Liver (tissue), 10 donors: ENCODE measurements at places on chromosomes 3 and 15. TPM values are rescaled to one million over a fixed set of nuclear protein-coding genes. Genes with fewer than 3 reads are reported as not detected.

GRCh38 chr3:186806089-186807055 is at the start of gene RFC4:
Gene RFC4, minus strand, starts transcription at chr3:186806482. Its CDS starts 1,769 bp downstream, at chr3:186804713.
- DNase-seq: peak; percentile 89

SLC9C1 gene
- not detected for polyA plus RNA-seq

- no peak for DNase-seq
Observed at GRCh38 chr3:27528791-27529190, 44.6 kb upstream of the SLC4A7 start.

BCL2A1 gene
- 0.50 TPM for polyA plus RNA-seq

DNA sequence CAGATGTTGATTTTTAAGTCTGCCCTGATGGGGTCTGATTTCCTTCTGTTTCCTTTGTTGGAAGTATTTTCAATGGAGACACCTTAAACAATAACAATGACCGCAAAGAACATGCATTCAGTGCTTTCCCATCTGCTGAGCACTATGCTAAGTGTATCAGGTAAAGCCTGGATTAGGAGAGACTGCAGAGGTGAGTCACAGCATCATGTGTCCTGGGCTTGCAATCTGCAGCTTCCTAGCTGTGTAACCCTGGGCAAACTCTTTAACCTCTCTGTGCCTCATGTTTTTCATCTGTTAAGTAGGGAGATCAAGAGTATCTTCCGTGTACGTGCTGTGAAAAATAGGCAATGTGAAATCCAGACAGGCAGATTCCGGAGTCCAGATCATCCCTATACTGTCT is 13.3 kb upstream of the CHRNB4 start:
- no peak for DNase-seq

DNA sequence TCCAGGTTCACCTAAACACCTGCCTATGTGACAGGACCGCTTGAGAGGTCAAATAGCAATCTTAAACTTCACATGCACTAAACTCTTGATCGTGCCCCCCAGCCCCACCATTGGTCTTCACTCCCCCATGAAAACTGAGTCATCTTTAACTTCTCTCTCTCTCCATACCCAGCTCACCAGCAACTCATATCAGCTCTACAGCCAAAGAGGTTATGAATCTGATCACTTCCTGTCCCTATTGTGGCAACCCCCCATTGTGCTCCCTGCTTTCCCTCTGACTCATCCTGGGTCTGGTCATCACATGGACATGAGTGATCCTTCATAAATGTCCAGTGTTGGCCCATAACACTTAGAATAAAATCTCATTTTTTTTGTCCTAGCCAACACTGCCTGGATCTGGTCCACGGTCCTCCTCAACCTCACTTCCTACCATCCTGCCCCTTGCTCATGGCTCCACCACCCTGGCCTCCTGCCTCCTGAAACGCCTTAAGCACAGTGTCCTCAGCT is 103.4 kb upstream of the HACD2 start:
- DNase-seq: no peak

VEPH1 gene
- polyA plus RNA-seq: 0.60 TPM

RPL39L gene
- 4.2 TPM for polyA plus RNA-seq

DNA sequence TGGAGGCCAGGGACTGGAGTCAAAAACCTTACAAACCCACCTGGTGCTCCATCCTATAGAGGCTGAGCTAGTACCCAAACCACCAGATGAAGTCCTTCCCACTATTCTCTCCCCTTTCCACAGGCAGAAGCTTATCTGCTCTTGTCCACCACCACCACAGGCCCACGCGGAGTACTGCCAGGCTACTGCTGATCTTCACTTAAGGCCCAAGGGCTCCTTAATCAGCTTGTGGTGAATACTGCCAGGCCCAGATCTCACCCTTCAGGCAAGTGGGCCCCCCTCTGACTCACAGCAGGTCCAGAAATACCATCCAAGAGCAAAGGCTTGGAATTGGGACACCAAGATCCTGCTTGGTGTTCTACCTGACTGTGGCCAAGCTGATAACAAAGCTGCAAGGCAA is 598.1 kb upstream of the CBLB start:
- no peak for DNase-seq

- no peak for DNase-seq
Observed at GRCh38 chr15:33309602-33310276, 1.0 kb upstream of the RYR3 start.

VIPR1 gene
- polyA plus RNA-seq: 15.1 TPM

DUOXA2 gene
- 0.07 TPM for polyA plus RNA-seq

DNA sequence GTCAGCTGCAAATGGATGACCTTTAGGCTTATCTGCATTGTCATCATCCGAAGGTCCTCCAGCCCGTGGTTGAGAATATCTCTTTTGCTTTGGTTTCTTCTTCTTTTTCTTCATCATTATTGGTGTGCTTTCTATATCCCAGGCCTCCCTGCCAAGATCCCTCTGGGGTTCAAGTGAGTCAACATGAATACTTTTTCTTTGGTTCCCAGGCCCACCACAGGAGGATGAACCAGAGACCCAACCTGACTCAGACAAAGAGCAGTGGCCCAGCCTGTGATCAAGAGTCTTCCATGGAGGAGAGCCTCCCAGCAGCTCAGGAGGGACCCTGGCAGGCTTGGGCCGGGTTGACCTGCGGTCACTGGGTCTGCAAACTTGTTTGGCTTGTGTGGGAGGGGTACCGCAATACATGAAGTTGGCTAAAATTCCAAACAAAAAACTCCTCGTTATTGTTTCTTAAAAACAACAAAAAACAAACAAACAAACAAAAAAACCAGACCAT is 104.2 kb downstream of the MAP4 start:
- no peak for DNase-seq

DNA sequence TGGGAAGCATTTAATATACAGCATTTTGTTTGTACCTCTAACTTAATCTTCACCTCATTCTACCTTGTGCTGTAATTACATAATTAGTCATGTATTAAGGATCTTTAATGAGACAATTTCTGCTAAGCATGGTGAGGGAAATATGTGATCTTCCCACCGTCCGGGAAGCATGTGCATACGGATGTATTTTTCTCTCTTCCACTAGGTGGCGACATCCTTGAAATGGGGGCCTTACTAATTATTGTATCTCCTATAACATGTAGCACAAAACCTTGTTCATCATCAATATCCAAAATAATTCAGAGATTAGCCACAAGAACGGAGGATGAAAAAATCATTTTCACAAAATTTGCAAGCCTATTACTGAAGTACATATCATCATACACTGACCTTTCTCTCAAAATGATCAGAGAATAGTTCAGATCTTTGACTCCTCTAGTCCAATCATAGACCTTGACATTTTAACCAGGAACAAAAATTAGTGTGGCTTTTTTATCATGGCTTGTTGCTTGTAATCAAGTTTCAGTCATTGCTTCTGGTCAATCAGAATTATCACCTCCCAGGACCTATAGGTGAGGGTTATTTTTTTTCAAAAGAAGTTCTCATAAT is 148.9 kb upstream of the GBE1 start:
- DNase-seq: no peak

CLDN16 gene
- 0.64 TPM for polyA plus RNA-seq

DNA sequence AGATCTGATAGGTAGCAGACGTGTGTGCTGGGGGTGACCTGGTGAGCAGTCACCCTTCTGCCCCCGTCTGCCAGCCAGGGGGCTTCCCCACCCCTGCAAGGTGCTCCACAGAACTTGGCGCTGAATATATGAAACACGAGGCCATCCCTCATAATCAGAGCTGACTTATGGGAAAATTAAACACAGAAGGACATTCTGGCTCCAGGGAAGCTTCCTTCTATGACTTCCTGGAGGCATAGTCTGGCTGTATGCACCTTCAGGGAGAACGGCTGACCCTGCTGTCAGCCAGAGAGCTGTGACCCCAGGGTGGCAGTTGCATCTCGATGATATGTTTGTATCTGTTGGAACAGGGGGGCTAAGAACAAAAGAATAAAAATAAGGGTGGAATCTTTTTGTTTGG is 26.6 kb upstream of the MRPS22 start:
- DNase-seq: no peak

- no peak for DNase-seq
Observed at GRCh38 chr3:188940573-188940932, 231.2 kb upstream of the TPRG1 start.

DNA sequence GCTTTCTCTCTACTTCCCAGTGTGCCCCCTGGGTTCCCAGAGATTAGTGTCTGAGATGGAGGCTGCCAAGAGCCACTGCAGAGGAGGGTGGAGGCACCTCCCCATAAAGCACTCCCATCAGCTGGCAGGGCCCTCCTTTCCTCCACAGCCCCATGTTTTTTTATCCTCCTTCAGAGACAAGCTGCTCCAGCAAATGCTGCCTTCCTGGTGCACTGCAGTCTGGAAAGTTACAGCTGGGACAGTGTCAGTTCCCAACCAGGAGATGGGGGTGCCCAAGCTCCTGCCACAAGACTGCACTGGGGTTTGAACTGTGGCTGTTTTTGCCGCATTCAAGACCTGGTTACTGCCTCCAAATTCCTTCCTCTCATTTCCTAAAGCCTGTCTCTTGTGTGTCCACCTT is 206.1 kb downstream of the CADPS start:
- no peak for DNase-seq

- no peak for DNase-seq
Observed at GRCh38 chr3:10198761-10199649, 34.3 kb downstream of the IRAK2 start.

CHRNA5 gene
- polyA plus RNA-seq: 0.31 TPM

DNA sequence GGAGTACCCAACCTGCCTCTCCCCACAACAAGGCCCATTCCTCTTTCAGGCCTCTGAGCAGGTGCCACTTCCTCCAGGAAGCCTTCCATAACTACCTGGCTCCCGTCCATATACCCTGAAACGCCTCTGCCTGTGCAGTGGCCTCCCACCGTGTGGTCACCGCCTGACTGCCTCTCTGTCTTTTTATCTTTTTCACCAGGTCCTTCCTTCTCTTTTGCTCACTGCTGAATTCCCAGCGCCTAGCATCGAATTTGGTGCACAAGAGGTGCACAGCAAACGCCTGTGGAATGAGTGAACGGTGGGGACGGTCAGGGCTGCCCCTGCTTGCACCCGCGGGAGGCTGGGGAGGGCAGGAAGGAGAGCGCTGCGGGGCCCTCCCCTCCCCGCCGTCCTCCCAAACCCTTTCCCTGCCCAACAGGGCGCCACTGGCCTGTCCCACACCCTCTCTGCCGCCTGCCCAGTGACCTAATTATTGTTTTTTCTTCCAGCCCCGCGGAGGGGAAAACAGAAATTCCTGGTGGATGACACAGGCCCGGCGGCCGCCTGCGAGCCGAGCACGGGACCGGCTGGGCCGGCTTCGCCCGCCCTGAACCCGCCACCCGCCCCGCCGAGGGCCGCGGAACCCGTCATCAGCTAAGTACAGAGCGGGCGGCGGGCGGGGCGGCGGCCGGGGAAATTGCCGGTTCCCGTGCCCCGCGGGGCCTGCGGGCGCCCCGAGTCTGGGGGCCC is 140.1 kb downstream of the SMAD6 start:
- peak; percentile 66 for DNase-seq

DNA sequence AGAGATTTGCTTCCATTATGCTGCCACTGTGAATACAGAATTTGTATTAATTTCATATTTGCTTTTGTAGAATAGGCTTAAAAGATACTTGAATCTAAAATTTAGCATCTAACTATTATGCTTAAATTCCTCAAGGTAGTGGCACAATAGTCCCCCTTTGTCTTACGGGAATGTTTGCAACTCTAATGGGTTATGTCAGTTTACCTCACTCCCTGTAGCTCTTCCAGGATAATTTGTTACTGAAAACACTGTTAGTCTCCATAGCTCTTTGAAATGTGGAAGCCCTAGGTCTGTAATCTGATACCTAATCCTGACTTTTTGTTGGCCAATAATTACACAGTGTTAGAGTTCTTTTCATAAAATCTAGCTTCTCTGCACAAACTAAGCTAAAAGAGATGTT is 433.4 kb downstream of the PYDC2 start:
- no peak for DNase-seq

- DNase-seq: no peak
Observed at GRCh38 chr3:49454458-49454857, 15.6 kb upstream of the DAG1 start.

TUBGCP4 gene
- polyA plus RNA-seq: 7.7 TPM

- DNase-seq: no peak
Observed at GRCh38 chr3:138070006-138070405, 45.4 kb downstream of the DZIP1L start.

DNA sequence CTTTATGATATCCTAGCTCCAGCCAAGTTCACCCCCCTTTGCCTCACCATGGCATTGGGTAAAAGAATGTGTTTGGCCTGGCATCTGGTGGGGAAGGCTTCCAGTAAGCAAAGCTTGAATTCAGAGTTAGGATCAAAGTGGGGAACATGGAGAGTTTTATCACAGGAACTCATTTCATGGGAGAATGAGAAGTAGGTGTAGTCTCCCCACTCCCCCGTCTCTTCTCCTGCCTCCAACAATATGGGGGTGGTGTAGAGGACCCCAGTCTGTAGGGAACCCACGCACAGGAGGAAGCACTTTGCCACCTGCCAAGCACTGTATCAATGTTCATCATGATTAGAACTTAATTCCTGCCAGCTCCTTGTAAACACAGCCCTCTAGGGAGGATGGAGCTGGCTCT is 200.5 kb downstream of the UACA start:
- DNase-seq: no peak

DNA sequence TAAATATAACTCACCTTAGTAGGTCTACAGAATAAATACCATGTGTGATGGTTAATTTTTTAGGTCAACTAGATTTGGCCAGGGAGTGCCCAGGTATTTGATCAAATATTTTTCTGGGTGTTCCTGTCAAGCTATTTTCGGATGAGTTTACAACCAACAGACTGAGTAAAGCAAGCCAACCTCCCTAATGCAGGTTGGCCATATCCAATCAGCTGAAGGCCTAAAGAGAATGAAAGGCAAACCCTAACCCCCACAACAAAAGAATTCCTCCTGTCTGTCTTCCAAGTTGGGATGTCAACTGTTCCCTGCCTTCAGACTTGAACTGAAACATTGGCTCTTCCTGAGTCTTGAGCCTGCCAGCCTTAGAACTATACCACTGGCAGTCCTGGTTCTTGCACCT is 28.6 kb downstream of the TASOR start:
- no peak for DNase-seq

DNA sequence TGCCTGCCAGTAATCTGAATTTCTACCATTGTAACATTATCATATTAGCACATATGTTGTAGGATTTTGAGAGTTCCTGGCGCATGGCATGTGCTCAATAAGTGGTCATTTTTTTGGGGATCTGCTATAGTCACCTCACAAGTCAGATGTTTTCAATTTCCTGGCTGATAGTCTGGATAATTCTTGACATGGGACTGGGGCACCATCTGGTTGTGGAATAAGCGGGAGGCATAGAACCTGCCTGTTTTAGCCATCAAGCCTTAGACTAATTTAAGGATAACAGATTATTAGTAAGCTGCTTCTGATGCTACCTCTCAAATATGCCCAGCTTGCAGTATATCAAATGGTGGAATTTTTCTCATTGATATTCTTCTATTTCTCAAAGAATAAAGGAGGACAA is 39.1 kb downstream of the GASK1A start:
- DNase-seq: no peak

A4GNT gene
- polyA plus RNA-seq: 0.07 TPM

GRCh38 chr3:43770426-43771103 is 79.8 kb downstream of the ABHD5 start:
- DNase-seq: peak; percentile 74

DNA sequence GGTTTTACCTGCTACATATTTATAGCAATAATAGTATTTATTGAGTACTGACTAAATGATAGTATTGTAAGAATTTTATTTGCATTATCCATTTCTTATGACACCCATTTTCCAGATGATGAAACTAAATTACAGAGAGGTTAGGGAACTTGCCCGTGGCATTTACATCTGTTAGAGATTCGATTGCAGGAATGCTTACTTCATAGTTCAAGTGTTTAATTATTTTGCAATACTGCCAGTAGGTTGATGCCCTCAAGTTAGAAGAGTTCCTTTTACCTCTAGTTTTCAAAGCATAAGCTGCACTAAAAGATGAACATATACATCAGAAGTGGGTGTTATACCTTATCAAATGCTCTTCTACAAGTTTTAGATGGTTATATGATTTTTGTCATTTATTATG is 362.8 kb upstream of the RGMA start:
- no peak for DNase-seq
